ENCODE measurements at places on chromosomes 3 and 15. TPM values are rescaled to one million over a fixed set of nuclear protein-coding genes. Genes with fewer than 3 reads are reported as not detected.

DNA sequence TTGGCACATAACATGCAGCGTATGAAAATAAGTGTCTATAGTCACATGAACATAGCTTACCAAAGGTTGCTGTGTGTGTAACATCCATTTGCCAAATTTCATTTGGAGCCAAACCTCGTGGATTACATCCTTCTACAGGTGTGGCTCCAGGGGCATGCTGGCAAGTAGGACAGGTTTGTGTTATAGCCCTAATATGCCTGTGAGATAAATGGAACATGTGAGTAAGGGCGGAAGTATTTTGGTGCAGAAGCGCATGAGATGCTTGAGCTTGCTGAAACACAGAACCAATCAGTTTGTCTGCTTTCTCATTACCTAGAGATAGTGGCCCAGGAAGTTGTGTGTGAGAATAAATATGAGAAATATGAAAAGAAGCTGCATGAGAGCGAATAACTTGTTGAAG is 21.8 kb upstream of the XCR1 start:
- no peaks in the 10 kb centered on the region for H3K27me3 ChIP-seq
- H3K4me1 ChIP-seq = no peaks in the 10 kb centered on the region
- H3K4me3 ChIP-seq = no peak overlapping the region
- no peak for DNase-seq
- H3K36me3 ChIP-seq = no peaks in the 10 kb centered on the region

GRCh38 chr3:5349343-5349742 is 161.8 kb downstream of the EDEM1 start:
- no peak overlapping the region for H3K27ac ChIP-seq
- DNase-seq = no peak
- H3K27me3 ChIP-seq = no peaks in the 10 kb centered on the region
- no peaks in the 10 kb centered on the region for H3K4me1 ChIP-seq

GRCh38 chr3:160545504-160545871 is 19.9 kb downstream of the KPNA4 start:
- peaks cover 18% of the 10 kb centered on the region for H3K4me1 ChIP-seq
- no peak overlapping the region for H3K4me3 ChIP-seq
- DNase-seq = no peak
- H3K36me3 ChIP-seq = peaks cover 3% of the 10 kb centered on the region
- no peaks in the 10 kb centered on the region for H3K27me3 ChIP-seq
- H3K27ac ChIP-seq = no peak overlapping the region

DNA sequence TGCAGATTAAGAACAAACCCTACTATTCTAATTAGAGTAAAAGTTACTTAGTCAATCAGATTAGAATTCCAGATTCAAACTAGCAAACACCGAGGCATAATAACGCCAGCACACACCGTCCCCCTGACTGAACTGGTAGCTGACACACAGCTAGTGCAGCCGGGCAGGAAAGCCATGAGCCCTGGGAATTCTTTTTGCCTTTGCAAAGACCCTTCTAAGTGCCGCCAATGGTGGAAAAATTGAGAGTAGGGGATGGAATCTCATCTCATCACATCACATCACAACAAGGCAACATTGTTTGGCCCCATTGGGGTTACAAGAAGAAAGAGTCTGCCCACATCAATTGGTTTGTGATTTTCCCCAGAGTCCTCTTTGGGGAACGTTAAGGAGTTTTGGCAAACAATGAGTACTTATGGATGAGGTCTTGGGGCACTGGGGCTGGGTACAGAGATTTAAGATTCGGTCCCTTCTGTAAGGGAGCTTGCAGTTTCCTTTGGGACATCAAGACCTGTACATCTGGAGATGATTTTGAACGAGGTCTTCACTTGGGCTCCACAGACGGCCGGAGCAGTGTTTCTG is 120.4 kb upstream of the MEF2A start:
- no peaks in the 10 kb centered on the region for H3K27me3 ChIP-seq
- H3K4me1 ChIP-seq = peaks cover 29% of the 10 kb centered on the region
- H3K36me3 ChIP-seq = no peaks in the 10 kb centered on the region
- no peak overlapping the region for H3K27ac ChIP-seq

DNA sequence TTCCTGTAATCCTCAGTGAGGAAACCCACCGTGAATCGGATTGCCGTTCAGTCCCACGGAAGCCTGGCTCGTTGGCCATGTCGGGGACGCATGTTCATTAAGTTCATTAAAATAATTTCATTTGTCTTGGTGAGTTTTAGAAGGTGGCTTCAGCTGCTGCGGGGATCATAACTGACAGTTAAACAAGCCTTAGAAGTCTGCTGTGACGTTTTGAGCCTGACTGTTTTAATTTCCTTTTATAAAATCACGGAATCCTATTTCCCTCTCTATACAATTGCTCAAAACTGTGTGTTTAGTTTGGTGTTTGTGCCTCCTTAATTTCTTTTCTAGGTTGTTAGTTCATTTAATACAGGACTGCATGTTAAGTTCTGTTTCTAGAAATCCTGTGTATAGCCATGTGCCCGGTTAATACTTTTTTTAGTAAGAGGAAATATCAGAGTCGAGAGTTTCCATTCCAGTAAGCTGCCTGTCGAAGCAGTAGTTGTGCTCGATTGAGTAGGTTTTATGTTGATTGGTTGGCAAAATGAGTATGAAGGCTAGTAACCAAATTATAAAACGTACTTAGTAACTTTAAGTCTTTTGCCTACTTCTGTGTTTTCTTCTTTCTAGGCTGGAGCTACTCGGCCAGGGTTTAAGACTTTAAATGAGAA is 705 bp downstream of the NIPA2 start:
- peak overlapping the region; percentile 93 for H3K27ac ChIP-seq
- no peaks in the 10 kb centered on the region for H3K27me3 ChIP-seq
- no peak for DNase-seq
- H3K4me3 ChIP-seq = peak overlapping the region; percentile 68
- peaks cover 27% of the 10 kb centered on the region for H3K4me1 ChIP-seq

- DNase-seq = no peak
- no peaks in the 10 kb centered on the region for H3K4me1 ChIP-seq
- no peak overlapping the region for H3K27ac ChIP-seq
- H3K36me3 ChIP-seq = no peaks in the 10 kb centered on the region
- H3K27me3 ChIP-seq = no peaks in the 10 kb centered on the region
Observed at GRCh38 chr3:73710340-73710739, 85.6 kb upstream of the PDZRN3 start.

- no peak overlapping the region for H3K4me3 ChIP-seq
- H3K4me1 ChIP-seq = no peaks in the 10 kb centered on the region
- no peaks in the 10 kb centered on the region for H3K36me3 ChIP-seq
- H3K27me3 ChIP-seq = no peaks in the 10 kb centered on the region
- no peak overlapping the region for H3K27ac ChIP-seq
- no peak for DNase-seq
Observed at GRCh38 chr3:196677931-196678330, 34.1 kb downstream of the CEP19 start.

GRCh38 chr15:40569129-40569953 is at the start of gene RPUSD2:
TSS of gene RPUSD2 (plus strand) at chr15:40569299. CDS start at chr15:40569338, 39 bp downstream.
- peak within 1 kb of the TSS; percentile 71 for H3K4me3 ChIP-seq
- H3K27me3 ChIP-seq = no peaks in the 10 kb centered on the region
- H3K36me3 ChIP-seq = no peaks in the 10 kb centered on the region
- H3K27ac ChIP-seq = peak within 1 kb of the TSS; percentile 88
- DNase-seq = peak; percentile 95
- peaks cover 16% of the 10 kb centered on the region for H3K4me1 ChIP-seq

- peaks cover 9% of the 10 kb centered on the region for H3K4me1 ChIP-seq
- no peak for DNase-seq
- H3K36me3 ChIP-seq = no peaks in the 10 kb centered on the region
- peak overlapping the region; percentile 48 for H3K27ac ChIP-seq
- no peaks in the 10 kb centered on the region for H3K27me3 ChIP-seq
- H3K4me3 ChIP-seq = no peak overlapping the region
Observed at GRCh38 chr3:114659109-114660061, 365.6 kb downstream of the TIGIT start.

- no peak overlapping the region for H3K27ac ChIP-seq
- DNase-seq = no peak
- no peak overlapping the region for H3K4me3 ChIP-seq
- H3K4me1 ChIP-seq = no peaks in the 10 kb centered on the region
- H3K36me3 ChIP-seq = peaks cover 43% of the 10 kb centered on the region
Observed at GRCh38 chr15:41465822-41466421, 27.8 kb upstream of the ITPKA start.

DNA sequence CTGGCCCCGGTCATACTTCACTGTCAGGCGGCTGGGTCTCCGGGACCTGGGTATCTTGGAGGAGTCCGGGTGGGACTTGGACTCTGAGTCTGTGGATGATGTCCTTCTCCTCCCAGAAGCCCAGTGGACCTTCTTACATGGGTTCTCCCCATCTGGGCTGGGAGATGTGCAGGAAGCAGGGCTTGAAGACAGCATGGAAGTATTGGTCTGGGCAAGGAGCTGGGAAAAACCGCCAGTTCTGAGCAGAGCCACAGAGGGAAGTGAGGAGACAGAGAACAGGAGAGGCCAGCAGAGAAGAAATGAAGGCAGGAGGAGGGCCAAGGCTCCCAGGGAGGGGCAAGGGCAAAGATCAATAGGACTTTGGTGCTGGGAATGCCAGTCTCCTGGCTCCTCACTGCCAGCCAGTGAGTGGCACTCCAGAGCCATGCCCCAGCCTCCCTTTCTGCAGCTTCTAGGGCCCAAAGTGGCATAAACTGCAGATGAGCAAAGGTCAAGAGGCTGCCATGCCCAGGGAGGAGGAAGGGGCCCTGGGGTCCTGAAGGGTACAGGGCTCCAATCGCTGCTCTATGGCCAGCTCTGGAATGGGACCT is at the start of gene PPP1R14D:
Gene PPP1R14D (minus strand): TSS at position 262 of the 590 bp plus-strand sequence. CDS start 67 bp downstream, at position 195.
- H3K27ac ChIP-seq = peak within 1 kb of the TSS; percentile 89
- peak; percentile 88 for DNase-seq
- peaks cover 37% of the 10 kb centered on the region for H3K4me1 ChIP-seq
- H3K27me3 ChIP-seq = no peaks in the 10 kb centered on the region

DNA sequence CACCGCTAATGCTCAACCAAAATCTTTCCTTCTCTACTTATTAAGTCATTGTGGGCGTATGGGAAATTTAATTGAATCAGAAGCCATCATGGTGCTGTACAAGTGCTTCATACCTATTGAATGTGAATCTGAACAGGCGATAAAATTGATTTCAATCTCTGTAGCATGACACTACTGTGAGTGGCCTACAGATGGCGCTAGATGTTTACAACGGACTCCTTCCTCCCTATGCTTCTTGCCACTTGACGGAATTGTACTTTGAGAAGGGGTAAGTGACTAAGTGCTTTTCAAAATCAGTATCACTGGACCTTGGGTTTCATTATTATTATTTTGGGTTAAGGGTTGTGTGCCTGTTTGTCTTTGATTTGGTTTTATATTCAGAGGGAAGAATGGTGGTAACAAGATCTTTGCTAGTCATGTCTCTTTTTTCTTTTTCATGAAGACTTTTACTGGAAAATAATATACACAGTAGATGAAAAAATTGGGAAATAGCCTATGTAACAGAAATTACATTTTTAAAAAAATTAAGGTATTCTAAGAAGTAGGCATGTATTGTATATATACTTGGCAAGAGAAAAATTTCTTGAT is 35.4 kb downstream of the ACP3 start:
- no peaks in the 10 kb centered on the region for H3K27me3 ChIP-seq
- no peak overlapping the region for H3K27ac ChIP-seq
- no peaks in the 10 kb centered on the region for H3K4me1 ChIP-seq
- H3K36me3 ChIP-seq = no peaks in the 10 kb centered on the region
- no peak overlapping the region for H3K4me3 ChIP-seq

DNA sequence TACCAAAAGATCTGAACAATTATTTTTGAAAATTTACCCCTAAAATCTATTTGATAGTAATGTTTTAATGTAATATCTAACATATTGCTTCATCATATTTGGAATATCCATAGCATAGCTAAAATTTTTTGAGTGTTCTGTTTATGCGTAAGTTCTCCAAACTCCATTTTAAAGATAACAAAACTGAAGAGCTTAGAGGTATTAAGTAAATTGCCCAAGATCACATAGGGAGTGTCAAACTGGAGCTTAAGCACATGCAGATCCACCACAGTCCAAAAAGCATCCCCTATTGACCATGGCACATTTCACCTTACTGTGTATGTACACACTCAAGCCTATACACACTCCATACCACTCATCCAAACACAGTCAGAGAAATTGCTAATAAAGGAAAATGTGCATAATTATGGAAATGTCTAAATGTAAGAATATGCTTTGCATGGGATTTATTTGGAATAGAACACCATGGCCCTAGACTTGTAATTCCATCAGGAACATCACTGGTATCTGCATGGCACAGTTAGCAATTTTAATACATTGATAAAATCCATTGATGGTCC is 85.2 kb upstream of the TGFBR2 start:
- no peaks in the 10 kb centered on the region for H3K36me3 ChIP-seq

- H3K27ac ChIP-seq = no peak overlapping the region
- DNase-seq = no peak
- H3K27me3 ChIP-seq = no peaks in the 10 kb centered on the region
- no peaks in the 10 kb centered on the region for H3K4me1 ChIP-seq
- no peaks in the 10 kb centered on the region for H3K36me3 ChIP-seq
Observed at GRCh38 chr3:28139967-28140634, 101.3 kb upstream of the CMC1 start.

DNA sequence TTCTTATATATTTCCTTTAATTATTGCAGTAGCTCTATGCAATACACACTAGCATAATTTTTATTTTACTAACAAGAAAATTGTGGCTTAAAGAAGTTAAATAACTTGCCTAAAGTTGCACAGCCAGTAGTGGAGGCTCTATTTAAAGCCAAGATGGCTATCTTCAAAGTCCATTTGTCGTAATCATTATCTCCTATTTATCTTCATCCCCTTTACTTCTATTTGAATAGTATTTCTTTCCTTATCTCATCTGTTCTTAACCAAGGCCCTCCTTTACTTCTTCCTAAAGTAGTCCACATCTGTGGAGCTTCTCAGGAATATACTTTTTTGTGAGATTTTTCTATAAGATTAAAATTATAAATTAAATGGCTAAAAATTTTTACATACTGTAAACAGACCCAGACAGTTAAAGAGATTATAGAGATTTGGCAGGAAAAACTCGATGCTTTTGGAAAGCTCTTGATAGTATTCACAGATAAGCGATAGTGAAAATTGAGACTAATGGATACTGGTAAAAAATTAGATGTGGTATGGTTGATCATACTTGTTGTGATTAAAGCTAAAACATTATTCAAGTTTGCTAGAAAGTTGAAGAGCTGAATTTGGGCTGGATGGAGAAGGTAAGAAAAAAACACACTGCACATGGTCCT is 129.2 kb downstream of the ZNF609 start:
- no peaks in the 10 kb centered on the region for H3K27me3 ChIP-seq
- H3K36me3 ChIP-seq = no peaks in the 10 kb centered on the region
- no peak for DNase-seq
- no peak overlapping the region for H3K27ac ChIP-seq

DNA sequence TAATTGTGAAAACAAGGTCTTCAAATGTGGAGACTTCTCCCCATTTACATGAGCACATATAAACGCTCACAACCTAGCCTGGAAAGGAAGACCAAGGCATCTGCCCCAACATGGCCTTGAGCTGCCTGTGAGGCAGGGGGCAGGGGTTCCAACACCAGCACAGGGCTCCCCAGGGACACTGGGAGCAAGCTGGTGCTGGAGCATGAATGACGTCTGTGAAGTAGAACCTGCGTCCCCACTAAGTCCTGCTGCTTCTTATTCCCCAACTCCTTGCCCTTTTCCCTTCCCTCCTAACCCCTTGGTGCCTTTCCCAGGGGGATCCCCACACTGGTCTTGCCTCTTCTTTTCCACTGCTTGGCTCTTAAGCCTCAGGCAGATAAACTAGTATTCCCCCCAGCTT is 93.1 kb downstream of the RBPMS2 start:
- no peak overlapping the region for H3K27ac ChIP-seq
- H3K4me3 ChIP-seq = no peak overlapping the region
- H3K4me1 ChIP-seq = no peaks in the 10 kb centered on the region
- H3K36me3 ChIP-seq = no peaks in the 10 kb centered on the region

The MB21D2 gene
- 1.5 TPM for total RNA-seq

The SLC6A11 gene
- not detected for total RNA-seq

The PAQR9 gene
- total RNA-seq = not detected

The ZNF106 gene
- 55.1 TPM for total RNA-seq

The LMCD1 gene
- 6.7 TPM for total RNA-seq

Measured in transverse colon (tissue), 4 donors.